Activated CD4-positive, alpha-beta T cell treated with anti-CD3 and anti-CD28 coated beads, Interleukin-2, amount 50 U/mL, for 24 hours (primary cell): ENCODE measurements at places on chromosomes 4 and X.

- no peak for DNase-seq
Observed at GRCh38 chrX:133254666-133255065, 36.5 kb upstream of the TFDP3 start.

DNA sequence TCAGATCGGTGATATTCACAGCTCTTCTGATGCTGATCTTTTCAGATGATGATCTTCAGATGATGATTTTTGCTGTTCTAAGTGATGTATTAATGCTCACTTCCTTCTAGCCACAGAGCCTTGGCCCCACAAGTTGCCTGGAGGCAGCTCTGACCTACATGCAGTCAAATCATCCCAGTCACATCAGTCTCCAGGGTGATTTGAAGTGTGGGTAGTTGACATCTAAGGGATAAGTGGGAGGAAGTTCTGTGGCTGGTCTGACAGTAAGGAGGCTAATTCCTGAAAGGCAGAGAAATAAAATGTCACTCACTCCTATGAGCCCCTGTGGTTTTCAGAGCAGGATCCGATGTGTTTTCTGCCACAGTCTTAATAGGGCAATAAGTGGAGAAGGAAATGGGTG is 79.8 kb upstream of the RPL34 start:
- no peak for DNase-seq

DNA sequence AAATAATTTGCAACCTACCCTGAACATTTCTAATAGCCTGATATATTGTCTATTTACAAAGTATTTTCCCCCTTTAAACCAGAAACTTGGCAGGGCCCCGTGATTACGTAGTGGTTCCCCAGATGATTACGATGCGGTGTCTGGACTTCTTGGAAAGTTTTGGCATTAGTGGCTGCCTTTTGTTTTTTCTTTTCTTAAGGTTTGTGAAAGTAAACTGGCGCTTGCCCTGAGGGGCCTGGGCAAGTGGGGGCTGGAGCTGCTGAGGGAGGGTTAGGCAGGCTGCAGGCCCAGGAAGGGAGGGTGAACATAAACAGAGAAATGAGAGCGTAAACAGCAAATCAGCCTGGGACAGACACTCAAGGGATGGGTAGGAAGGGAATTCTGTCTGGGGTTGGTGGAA is 123.6 kb upstream of the MSX1 start:
- no peak for DNase-seq

DNA sequence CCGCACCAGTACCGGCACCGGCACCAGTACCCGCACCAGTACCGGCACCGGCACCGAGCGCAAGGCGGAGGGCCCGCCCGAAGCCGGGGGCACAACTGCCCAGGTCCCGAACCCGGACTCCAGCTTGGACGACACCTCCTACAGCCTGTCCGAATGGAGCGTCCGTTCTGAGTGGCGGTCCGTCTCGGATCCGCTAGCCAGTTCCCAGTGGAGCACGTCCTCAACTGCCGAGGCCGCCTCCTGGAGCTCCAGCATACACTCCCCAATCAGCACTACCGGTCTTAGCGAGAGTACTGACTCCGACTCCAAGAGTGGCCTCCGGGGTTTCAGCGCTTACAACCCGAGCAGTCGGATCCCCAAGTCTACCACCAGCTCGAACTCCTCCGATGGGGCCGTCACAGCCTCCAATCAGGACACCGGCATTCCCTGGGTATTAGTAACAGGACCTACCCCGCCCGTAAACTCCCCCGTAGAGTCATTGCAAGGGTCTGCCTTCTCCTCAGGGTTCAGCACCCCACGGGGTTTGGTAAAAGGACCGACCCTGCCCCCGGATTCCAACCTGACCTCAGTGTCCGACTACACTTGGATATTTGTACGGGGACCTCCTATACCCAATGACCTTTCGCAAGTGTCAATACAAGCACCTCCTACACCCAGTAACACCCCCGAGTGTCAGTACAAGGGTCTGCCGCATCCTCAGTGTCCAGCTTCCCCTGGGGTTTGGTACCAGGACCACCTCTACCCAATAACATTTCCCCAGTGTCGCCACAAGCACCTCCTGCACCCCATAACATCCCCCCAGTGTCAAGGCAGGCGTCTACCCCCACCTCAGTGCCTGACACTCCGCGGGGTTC is 721 bp upstream of the MAOA start:
- peak; percentile 6 for DNase-seq

- no peak for DNase-seq
Observed at GRCh38 chrX:10140264-10140663, 16.5 kb upstream of the CLCN4 start.

GRCh38 chr4:44535981-44536380 is 87.4 kb upstream of the KCTD8 start:
- DNase-seq: no peak

DNA sequence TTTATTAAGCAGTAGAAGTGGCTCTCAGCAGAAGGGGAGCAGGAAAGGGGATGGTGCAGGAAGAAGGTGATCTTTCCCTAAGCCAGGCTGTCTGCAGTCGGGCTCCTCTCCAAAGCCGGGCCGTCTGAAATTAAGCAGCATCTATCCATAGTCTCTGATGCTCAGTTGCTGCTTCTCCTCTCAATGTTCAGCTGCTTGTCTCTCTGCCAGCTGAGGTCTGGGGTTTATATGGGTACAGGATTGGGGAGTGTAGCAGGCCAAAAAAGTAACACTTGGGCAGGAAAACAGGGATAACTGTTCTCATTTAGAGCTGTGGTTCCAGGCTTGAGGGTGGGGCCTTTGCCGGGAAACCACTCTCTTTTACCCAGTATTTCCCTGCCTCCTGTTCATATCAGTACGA is 39.2 kb upstream of the CCKAR start:
- DNase-seq: no peak

GRCh38 chr4:1315306-1315705 is 25.6 kb downstream of the MAEA start:
- no peak for DNase-seq

- no peak for DNase-seq
Observed at GRCh38 chr4:22363036-22363435, 152.8 kb downstream of the ADGRA3 start.

DNA sequence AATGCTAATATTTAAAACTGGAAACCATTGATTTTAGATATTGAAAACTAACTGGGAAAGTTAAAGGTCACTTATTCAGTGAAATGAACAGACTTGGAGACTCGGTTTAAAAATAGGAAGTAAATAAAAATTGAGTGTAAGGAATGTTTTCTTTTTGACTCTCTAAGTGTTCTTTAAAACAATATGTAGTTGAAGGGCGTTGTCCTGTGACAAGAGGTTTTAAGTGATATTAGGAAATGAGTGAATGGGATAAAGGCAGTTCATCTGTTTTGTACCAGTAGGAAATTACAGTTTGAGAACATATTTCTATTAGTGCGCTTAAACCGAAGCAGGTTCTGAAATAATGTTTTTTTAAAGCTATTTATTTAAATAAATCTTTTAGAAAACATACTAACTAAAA is 77.2 kb downstream of the ARFIP1 start:
- no peak for DNase-seq

DNA sequence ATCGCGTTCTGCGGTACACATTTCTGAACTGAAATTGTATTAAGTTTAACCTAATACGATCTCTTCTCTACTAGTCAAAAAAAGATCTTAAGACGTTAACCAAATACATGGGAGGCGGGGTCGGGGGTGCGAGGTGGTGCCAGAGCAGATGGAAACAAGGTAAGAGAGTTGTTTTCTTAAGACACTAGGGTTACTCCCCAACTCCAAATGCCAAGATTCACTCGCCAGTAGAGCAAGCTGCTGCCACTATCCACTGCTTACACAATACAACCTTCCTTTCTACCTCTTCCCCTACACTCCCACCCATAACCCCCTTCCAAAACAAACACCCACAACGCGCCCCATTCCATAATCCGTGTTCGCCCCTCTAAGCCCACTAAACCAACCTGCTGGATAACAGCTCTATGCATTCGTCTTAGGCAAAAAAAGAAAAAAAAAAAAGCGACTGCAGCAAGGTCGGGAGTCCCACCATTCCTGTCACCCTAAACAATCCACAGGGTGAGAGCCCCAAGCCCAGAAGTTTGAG is 1.3 kb downstream of the LCORL start:
- no peak for DNase-seq

DNA sequence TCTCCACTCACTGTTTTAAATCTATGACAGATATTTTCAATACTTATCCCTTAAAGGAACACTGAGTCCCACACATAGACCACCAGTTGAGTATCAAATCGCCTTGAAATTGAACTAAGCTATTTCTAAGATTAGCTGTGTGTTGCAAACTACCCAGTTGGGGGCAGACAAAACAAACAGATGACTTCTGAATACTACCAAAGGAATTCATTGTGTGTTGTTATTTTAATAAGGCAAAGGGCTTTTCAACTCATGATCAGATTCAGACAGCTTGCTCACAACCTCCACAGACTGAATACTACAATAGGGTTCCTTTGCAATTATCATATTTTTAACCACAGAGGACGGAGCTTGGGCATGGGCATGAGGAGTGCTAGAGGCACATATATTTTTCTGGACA is 283.0 kb upstream of the GPC4 start:
- no peak for DNase-seq

DNA sequence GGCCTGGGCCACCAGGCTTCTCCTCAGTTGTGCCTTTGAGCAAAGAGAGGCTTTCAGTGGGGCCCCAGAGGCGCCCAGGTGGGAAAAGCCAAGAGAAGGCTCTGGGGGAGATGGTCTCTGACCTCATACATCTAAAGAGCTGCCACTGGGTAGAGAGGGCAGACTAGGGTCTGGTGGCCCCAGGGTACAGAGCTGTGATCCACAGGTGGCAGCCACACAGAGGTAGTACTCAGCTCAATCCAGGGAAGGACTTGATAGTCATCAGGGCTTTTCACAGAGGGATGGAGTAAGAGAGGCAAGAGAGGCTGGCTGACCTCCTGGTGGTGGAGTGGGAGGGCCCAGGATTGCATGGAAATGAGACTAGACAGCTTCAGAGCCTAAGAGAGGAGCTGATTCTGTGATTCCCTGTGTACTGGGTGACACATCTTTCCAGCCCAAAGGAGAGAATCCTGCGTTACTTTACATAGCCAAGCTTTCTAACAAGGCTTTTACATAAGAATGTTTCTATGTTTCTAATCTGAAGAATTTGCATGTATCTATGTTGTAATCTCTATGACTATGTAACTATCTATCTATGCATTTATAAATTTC is 53.2 kb upstream of the PJA1 start:
- DNase-seq: no peak

DNA sequence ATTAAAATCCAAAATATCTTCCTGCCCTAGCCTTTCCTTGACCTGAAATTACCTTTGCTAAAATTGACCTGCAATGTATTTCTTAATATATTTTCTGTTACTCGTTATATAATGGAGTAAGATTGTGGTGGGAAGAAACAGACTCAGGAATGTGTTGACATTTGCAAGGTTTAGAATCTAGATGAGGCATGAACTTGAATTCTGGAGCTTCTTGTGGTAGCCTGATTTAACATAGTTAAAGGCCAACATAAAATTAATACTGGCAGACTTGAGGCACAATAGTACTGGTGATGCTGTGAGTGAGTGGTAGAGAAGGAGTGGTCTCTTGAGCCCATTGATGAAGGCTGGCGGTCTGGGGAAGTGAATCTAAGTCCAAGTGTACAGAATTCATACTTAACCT is 197.9 kb upstream of the SPRY1 start:
- DNase-seq: no peak

GRCh38 chr4:98055800-98056501 is 87.3 kb downstream of the STPG2 start:
- no peak for DNase-seq

GRCh38 chr4:176303938-176304337 is 15.8 kb upstream of the SPCS3 start:
- DNase-seq: no peak

- DNase-seq: no peak
Observed at GRCh38 chrX:42023122-42023521, 99.8 kb upstream of the CASK start.

DNA sequence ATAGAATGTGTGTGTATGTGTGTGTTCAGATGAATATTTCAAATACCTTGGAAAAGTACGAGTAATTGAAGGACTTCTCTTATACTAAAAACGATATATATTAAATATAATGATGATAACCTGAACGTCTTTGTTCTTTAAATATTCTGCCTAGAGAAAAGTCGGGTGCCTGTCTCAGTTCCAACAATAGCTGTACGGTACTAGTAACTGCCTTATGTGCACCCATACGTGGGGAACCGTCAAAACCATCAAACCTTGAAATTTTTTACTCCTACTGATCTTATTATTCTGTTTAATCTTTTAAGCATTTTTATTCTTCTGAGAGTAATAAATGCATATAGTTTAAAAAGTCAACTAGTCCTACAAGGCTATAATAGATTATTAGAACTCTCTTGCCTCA is 1045.7 kb downstream of the C4orf33 start:
- no peak for DNase-seq

- DNase-seq: no peak
Observed at GRCh38 chr4:162839814-162840213, 326.9 kb downstream of the NAF1 start.

- DNase-seq: peak; percentile 10
Observed at GRCh38 chrX:23317799-23318724, 16.6 kb upstream of the PTCHD1 start.

GRCh38 chrX:11481035-11481434 is 184.7 kb downstream of the ARHGAP6 start:
- no peak for DNase-seq

DNA sequence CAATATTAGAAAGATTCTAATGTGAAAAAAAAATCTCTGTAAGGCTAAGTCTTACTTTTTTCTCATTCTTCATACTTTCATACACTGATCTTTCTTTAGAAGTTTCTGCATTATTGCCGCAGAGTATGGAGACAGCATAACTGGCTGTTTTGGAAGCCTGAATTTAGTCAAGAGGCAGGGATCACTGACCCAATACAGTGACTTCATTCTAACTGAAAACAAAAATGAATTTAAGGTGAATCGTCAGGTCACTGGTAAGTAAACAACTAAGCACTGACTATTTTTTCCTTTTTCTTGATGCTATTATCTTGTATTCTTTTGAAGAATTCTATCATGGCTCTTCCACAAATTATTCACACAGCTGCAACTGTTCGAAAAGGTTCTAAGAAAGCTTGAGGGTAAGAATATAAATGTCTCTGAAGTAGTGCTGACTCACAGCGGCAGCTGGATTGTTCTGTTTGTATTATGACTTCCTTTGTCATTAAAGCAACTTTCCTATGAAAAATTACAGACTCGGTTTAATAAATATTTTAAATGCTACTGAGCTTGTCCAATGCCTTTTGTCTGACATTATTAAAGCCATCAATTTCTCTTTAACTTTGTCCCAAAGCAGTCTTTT is 609.3 kb downstream of the FSTL5 start:
- DNase-seq: no peak

DNA sequence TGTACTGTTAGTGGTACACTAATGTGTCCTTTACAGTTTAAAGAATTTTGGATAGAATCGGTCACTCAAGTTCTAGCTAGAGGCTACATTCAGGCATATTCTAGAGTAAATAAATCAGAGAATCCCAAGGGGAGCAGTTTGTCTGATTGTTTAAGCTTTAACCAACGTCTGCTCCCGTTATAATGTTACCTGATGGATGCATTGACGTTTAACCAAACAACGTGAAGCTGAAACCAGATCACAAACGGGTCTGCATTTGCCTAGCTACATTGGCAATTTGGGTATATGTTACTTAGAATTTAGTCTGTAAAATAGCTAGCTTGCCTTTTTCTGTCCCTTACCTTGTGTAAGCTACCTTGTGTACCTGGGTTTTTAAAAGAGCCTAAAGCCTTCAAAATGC is 1.6 kb downstream of the PI4K2B start:
- DNase-seq: no peak

- no peak for DNase-seq
Observed at GRCh38 chrX:66036231-66036630, 3.6 kb downstream of the VSIG4 start.
